ENCODE measurements at places on chromosomes 2 and 18. TPM values are rescaled to one million over a fixed set of nuclear protein-coding genes. Genes with fewer than 3 reads are reported as not detected.

IL1F10 gene
- total RNA-seq, result not detected

DYNAP gene
- total RNA-seq, result 6.1 TPM

FER1L5 gene
- 0.13 TPM for total RNA-seq

- no peak for DNase-seq
These were observed 185.2 kb upstream of the ID2 start for GRCh38 chr2:8496617-8497016.

- no peak for DNase-seq
These were observed 402.5 kb upstream of the TRIB2 start for GRCh38 chr2:12314127-12314760.

DNA sequence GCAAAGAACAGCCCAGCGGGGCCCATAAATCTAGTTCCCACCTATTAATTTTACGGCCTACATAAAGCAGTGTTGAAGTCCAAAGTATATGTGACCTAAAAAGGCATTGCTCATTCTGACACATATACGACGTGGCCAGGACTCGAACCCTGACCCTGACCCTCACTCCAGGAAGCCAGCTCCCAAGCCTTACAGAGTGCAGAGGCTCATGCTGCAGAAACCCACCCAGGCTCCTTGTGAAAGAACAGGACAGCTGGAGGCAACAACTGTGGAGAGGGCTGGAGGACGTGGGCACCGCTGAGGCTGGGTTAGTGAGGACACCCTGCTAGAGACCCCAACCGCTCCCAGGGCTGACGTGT lies 221.6 kb downstream of the CYP26B1 start:
- no peak for DNase-seq

GRCh38 chr2:32991091-32991845 lies 44.5 kb downstream of the LTBP1 start:
- DNase-seq, result no peak

DNA sequence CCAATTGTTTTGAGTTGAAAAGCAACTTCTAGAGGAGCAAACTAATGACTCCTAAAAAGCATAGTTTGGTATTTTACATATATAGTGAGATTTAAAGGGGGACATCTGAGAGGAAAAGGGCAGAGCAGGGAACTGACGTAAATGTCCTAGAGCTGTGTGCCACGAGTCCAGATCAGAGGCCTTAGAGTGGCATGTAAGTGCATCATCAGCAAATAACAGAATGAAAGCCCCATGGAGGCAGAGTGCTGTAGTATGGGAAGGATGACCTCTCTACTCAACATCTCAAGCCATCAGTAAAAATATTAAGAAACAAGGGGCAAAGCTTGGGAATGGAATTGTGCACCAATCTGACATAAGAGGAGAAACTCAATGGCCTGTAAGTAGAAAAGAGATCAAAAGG lies 31.4 kb downstream of the SCG2 start:
- no peak for DNase-seq

GRCh38 chr18:6405237-6406074 lies 9.3 kb downstream of the L3MBTL4 start:
- no peak for DNase-seq

DNA sequence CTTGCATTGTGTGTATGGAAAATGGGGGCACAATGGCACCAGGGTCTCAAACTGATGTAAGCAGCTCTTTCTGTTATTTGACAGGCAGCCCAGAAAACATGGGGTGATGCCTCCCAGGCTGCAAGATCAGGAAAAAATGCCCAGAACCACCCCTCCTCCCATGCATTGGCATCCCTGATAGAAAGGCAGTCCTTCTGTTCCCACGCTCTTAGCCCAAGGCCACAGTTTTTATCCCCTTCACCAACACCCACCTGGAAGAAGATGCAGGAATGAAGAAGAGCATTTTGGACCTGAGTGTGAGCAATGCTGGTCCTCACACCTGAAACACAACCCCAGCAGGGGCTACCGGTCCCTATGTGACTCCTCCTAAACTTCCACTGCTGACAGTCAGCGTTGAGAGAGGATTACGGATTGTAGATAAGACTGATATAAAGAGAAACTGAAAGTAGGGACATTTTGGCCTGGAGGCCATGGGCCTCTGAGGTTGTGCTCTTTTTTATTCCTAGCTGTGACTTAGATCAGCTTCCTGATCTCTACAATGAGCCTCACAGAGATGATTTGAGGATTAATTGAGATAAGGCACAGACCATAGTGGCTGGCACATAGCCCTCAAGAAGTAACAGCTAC lies 386.0 kb upstream of the ATP5MC3 start:
- no peak for DNase-seq

DNA sequence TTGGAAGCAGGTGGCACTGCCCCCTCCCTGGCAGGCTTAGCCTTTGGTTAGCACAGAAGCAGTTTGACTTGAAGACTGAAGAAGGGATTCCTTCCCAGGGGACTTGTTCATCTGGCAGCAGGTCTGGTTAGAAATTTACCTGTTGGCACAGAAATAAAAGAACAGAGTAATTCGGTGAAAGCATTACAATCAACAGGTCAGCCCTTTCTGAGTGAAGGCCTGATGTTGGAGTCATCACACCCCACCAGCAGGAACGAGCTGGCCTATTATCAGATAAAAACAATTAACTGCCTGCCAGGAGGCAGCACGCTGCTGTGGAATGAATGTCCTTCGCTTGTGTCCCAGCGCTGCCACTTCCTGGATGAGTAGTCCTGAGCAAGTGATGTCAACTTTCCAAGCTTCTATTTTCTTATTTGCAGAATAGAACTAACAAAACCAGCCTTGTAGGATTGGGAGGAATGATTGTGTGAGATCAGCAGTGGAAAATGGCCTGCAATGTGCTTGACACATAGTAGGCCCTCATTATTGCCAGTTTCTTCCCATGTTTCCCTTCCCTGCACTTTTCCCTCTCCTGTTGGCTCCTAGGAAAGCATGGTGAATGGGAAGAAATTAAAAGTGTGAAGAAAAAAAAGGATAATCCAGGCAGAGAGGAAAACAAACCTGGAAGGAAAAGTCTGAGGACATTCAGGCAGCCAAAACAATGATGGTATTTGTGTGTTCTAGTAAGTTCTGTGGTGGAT lies 29.0 kb downstream of the LGALSL start:
- no peak for DNase-seq

DNA sequence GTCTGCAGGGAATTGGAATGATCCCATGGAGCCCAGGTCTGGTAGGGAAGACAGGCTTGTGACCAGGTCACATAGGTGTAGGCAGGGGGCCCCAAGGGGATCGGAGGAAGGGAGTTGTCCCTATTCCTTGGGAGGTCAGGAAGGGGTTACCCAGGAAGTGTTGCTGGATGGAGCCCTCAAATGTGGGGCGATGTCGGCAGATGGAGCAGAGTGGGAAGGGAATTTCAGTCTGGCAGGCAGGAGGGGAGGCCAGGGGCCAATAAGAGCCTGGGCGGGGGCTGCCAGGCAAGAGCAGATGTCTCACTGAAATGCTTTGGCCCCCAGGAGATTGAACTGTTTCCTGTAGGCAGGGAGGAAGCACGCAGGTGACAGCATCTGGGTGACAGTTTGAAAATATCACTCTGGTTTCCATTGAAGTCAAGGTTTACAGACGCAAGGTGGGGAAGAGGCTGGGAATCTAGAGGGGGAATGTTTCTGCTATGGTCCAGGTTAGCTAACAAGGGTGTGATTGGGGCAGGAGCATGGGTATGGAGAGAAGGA lies 81.5 kb upstream of the SMAD2 start:
- no peak for DNase-seq

GRCh38 chr2:141195087-141195486 lies 935.7 kb downstream of the LRP1B start:
- no peak for DNase-seq

GRCh38 chr2:225310745-225311144 lies 88.8 kb upstream of the NYAP2 start:
- no peak for DNase-seq
